Activated T-helper 1 cell treated with anti-CD3 and anti-CD28 coated beads, Interleukin-12 subunit alpha, Interleukin-12 subunit beta, Interleukin-2, Interleukin-4 antibody, amounts not matched to agents 30 ng/mL and 10 ng/mL and 1 ng/mL, durations not matched to agents 14 hours and 24 hours and 36 hours (primary cell): ENCODE measurements at places on chromosomes 13 and 19.

- H3K4me3 ChIP-seq: no peak overlapping the region
- H3K27me3 ChIP-seq: no peaks in the 10 kb centered on the region
- H3K27ac ChIP-seq: no peak overlapping the region
- H3K4me1 ChIP-seq: peaks cover 30% of the 10 kb centered on the region
Observed at GRCh38 chr13:24632382-24633121, 47.7 kb upstream of the ATP12A start.

GRCh38 chr13:110182461-110182860, 124.5 kb downstream of the COL4A1 start:
- DNase-seq: no peak
- no peaks in the 10 kb centered on the region for H3K4me1 ChIP-seq
- H3K27me3 ChIP-seq: no peaks in the 10 kb centered on the region

- peaks cover 8% of the 10 kb centered on the region for H3K4me1 ChIP-seq
- peaks cover 15% of the 10 kb centered on the region for H3K36me3 ChIP-seq
- H3K27me3 ChIP-seq: no peaks in the 10 kb centered on the region
- no peak overlapping the region for H3K4me3 ChIP-seq
- H3K27ac ChIP-seq: no peak overlapping the region
Observed at GRCh38 chr13:20826301-20826700, 52.5 kb upstream of the EEF1AKMT1 start.

DNA sequence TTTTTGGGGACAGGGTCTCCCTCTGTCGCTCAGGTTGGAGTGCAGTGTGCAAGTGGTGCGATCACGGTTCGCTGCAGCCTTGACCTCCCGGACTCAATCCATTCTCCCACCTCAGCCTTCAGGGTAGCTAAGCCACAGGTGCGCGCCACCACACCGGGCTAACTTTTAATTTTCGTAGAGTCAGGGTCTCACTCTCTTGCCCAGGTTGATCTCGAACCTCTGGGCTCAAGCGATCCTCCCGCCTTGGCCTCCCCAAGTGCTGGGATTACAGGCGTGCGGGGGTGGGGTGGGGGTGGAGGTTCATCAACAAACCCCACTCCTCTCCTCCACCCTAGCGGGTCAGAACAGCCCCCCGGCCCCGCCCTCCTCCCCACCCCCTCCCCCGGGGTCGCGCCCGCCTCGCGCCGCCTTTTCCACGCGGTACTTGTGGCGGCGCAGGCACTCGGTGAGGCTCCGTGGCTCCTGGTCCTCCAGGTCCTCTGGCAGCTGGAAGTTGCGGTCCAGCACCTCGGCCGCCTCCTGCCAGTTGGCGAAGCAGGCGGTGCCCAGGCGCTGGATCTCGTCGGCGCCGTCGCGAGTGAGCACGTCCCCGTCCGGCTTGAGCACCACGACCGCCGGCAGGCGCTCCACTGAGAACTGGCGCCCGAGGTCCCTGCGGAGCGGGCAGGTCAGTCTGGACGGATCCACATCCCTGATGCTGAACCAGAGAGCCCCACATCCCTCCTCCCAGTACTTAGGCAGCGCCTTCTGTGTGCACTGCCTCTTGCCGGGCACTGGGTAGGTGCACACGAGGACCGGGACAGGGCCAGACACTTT, 5.2 kb downstream of the NXNL1 start:
- H3K4me3 ChIP-seq: no peak overlapping the region
- H3K27me3 ChIP-seq: peaks cover 33% of the 10 kb centered on the region
- H3K4me1 ChIP-seq: peaks cover 5% of the 10 kb centered on the region

- no peak overlapping the region for H3K27ac ChIP-seq
- no peaks in the 10 kb centered on the region for H3K36me3 ChIP-seq
- H3K4me1 ChIP-seq: no peaks in the 10 kb centered on the region
- no peak overlapping the region for H3K4me3 ChIP-seq
- peaks cover 2% of the 10 kb centered on the region for H3K27me3 ChIP-seq
Observed at GRCh38 chr19:11205939-11206570, 8.7 kb upstream of the KANK2 start.

DNA sequence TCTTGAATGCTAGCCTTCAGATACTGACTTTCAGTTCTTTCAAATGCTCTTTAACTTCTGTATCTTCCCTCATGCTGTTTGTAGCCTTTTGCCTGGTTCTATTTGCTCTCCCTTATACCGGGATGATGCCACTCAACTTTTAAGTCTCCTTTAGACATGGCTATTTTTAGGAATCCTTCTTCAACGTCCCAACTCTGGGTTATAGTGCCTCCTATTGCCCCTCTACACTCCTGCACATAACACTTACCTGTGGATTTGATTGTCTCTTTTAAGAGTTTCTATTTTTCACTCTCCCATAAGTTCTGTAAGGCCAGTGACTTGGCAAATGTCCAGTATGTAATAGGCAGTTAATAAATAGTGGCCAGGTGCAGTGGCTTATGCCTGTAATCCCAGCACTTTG, 343.0 kb downstream of the KLF5 start:
- H3K4me1 ChIP-seq: no peaks in the 10 kb centered on the region
- no peaks in the 10 kb centered on the region for H3K27me3 ChIP-seq
- no peak overlapping the region for H3K27ac ChIP-seq
- H3K36me3 ChIP-seq: no peaks in the 10 kb centered on the region
- no peak overlapping the region for H3K4me3 ChIP-seq

GRCh38 chr13:82501834-82502233, 1380.4 kb downstream of the SLITRK1 start:
- no peak for DNase-seq
- H3K27me3 ChIP-seq: no peaks in the 10 kb centered on the region
- no peak overlapping the region for H3K4me3 ChIP-seq
- H3K36me3 ChIP-seq: no peaks in the 10 kb centered on the region
- H3K27ac ChIP-seq: no peak overlapping the region
- H3K4me1 ChIP-seq: no peaks in the 10 kb centered on the region

- H3K4me1 ChIP-seq: peaks cover 17% of the 10 kb centered on the region
- no peak for DNase-seq
- no peaks in the 10 kb centered on the region for H3K36me3 ChIP-seq
- no peak overlapping the region for H3K4me3 ChIP-seq
Observed at GRCh38 chr19:9913237-9914000, 22.9 kb downstream of the OLFM2 start.

DNA sequence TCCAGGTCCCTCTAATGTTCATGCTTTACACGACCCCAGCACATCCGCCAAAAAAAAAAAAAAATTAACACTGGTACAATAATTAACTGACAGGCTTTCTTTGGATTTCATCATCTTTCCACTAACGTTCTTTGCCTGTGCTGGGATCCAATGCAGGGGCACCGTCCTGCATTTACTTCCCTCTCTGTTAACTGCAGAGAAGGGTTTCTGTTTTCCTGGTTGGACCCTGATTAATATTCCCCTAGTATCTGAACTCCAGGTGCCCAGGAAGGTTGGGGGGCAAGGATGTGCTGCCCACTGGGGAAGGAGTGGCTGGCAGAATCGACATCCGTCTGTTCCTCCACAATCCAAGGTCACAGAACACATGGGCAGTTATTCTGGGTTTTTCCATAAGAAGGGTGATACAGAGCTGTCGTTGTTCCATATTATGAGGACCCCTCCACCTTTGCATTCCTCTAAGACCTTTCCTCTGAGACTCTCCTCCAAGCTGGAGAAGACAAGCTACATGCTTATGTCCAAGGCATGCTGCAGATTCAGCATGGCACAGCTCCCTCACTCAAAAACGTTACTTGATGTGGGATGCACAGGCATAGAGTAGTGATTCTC, 4.5 kb upstream of the LAIR1 start:
- peaks cover 18% of the 10 kb centered on the region for H3K27me3 ChIP-seq
- no peak overlapping the region for H3K27ac ChIP-seq
- peaks cover 58% of the 10 kb centered on the region for H3K4me1 ChIP-seq
- H3K4me3 ChIP-seq: peak overlapping the region; percentile 72
- peaks cover 1% of the 10 kb centered on the region for H3K36me3 ChIP-seq
- no peak for DNase-seq

DNA sequence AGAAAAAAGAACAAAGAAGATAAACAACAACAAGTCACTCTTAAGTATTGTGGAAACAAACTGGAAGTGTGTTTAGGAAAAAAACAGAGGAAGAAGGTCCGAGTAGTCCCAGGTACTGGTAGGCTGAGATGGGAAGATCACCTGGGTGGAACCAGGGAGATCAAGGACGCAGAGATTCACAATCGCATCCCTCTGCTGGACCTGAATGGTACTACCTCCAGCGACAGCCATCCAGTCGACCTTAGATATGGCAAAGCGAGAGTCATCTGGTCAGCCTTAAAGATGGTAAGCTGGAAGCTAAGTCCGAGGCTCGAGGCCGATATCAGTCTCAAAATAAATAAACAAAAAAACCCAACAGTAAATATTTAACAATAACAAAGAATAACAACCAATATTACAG, 44.9 kb upstream of the ZNF91 start:
- H3K36me3 ChIP-seq: peaks cover 1% of the 10 kb centered on the region
- H3K4me3 ChIP-seq: no peak overlapping the region
- DNase-seq: no peak

- no peak overlapping the region for H3K27ac ChIP-seq
- H3K36me3 ChIP-seq: no peaks in the 10 kb centered on the region
- H3K4me1 ChIP-seq: no peaks in the 10 kb centered on the region
Observed at GRCh38 chr13:76012091-76012721, 376.1 kb downstream of the LMO7 start.

DNA sequence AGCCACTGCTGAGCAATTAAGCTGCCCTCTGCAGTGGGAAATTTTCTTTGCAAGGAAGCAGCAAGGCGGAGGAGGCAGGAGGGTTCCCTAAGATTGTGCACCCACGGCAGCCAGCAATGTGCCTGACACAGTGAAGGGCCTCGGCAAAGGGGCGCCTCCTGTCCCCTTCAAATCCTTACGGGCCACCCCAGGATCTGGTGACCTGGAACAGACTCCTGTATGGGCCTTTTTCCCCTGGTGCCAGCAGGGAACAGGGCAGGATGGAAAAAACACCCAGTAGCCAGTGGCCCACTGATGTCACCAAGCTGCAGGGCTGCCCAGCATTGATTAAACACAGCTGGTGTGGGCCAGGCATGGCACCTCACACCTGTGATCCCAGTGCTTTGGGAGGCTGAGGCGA, 86.7 kb downstream of the GNG7 start:
- H3K27ac ChIP-seq: no peak overlapping the region
- H3K4me1 ChIP-seq: peaks cover 58% of the 10 kb centered on the region
- no peak for DNase-seq
- no peak overlapping the region for H3K4me3 ChIP-seq
- H3K27me3 ChIP-seq: peaks cover 4% of the 10 kb centered on the region
- peaks cover 6% of the 10 kb centered on the region for H3K36me3 ChIP-seq

DNA sequence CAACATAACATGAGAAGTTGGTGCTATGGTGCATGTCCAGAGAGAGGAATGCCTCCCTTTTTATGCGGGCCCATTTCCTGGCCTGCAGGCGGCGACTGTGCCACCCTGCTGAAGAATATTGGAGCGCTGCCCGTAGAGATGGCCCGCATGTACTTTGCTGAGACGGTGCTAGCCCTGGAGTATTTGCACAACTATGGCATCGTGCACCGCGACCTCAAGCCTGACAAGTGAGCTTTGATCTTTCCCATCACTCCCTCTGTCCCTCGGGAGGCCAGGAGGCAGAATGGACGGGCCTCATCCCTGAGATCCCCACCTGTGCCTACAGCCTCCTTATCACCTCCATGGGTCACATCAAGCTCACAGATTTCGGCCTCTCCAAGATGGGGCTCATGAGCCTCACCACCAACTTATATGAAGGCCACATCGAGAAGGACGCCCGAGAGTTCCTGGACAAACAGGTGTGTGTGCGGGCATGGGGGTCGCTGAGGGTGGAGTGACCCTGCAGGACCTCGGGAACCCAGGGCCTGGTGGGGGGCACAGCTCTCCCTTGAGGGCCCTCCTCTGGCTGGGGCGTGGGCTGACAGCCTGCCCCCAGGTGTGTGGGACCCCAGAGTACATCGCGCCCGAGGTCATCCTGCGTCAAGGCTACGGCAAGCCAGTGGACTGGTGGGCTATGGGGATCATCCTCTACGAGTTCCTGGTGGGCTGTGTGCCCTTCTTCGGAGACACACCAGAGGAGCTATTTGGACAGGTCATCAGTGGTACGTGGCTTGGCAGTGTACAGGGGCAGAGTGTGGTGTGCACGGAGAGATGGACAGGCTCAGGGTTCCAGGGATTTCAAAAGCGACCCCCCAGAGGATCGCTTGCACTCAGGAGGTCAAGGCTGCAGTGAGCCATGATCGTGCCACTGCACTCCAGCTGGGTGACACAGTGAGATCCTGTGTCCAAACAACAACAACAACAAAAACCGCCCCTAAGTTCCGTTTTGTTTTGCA, 16.2 kb downstream of the DNASE2 start:
- peaks cover 5% of the 10 kb centered on the region for H3K27me3 ChIP-seq
- H3K4me3 ChIP-seq: no peak overlapping the region
- H3K4me1 ChIP-seq: no peaks in the 10 kb centered on the region
- DNase-seq: no peak
- H3K27ac ChIP-seq: no peak overlapping the region
- no peaks in the 10 kb centered on the region for H3K36me3 ChIP-seq

- no peak for DNase-seq
- H3K4me3 ChIP-seq: no peak overlapping the region
- H3K27ac ChIP-seq: no peak overlapping the region
- no peaks in the 10 kb centered on the region for H3K27me3 ChIP-seq
Observed at GRCh38 chr13:109779876-109780510, 6.4 kb downstream of the IRS2 start.

DNA sequence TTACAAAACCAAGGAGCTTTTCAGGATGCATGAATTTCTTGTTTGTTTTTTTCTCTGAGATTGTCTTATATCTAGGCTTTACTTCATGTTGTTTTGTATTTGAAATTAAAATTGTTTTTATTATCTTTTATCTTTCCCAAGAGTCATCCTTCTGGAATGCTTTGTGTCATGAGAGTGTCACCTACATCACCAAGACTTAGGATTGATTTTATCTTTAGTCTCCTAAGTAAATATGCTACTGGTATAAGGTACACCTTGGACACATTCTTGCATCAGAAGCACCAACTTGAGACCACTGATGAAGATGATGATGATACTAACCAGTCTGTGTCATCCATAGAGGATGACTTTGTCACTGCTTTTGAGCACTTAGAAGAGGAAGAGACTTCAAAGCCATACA, 26.4 kb downstream of the AKAP11 start:
- H3K27me3 ChIP-seq: no peaks in the 10 kb centered on the region
- H3K27ac ChIP-seq: no peak overlapping the region
- H3K4me1 ChIP-seq: peaks cover 7% of the 10 kb centered on the region
- H3K36me3 ChIP-seq: peaks cover 68% of the 10 kb centered on the region
- DNase-seq: no peak
- no peak overlapping the region for H3K4me3 ChIP-seq

DNA sequence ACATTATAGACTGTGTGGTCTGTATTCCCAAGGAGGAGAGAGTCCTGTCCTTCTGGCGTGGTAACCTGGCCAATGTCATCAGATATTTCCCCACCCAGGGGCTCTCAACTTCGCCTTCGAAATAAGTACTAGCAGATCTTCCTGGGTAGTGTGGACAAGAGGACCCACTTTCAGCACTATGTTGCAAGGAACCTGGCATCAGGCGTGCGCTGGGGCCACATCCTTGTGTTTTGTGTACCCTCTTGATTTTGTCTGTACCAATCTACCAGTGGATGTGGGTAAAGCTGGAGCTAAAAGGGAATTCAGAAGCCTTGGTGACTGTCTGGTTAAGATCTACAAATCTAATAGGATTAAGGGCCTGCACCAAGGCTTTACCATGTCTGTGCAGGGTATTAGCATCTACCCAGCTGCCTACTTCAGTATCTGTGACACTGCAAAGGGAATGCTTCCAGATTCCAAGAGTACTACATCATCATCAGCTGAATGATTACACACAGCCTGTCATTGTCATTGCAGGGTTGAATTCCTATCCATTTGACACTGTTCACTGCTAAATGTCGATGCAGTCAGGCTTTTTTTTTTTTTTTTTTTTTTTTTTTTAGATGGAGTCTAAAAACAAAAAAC, 148.0 kb downstream of the PRR20E start:
- no peak overlapping the region for H3K27ac ChIP-seq
- H3K4me1 ChIP-seq: no peaks in the 10 kb centered on the region
- no peak for DNase-seq
- H3K36me3 ChIP-seq: no peaks in the 10 kb centered on the region
- H3K4me3 ChIP-seq: no peak overlapping the region
- H3K27me3 ChIP-seq: no peaks in the 10 kb centered on the region
